Posterior vena cava (tissue), 2 donors: ENCODE measurements at places on chromosomes 2 and 18. TPM values are rescaled to one million over a fixed set of nuclear protein-coding genes. Genes with fewer than 3 reads are reported as not detected.

The AMER3 gene
- not detected for total RNA-seq

The TMEM169 gene
- total RNA-seq = 0.51 TPM

The ZC3H15 gene
- 54.3 TPM for total RNA-seq

The FOXD4L1 gene
- not detected for total RNA-seq

The CFC1 gene
- not detected for total RNA-seq

The C2orf78 gene
- not detected for total RNA-seq

The PHOSPHO2 gene
- 3.8 TPM for total RNA-seq

The GAREM2 gene
- 6.9 TPM for total RNA-seq

The EMX1 gene
- not detected for total RNA-seq

The RAB17 gene
- 2.0 TPM for total RNA-seq

The DNAH6 gene
- total RNA-seq = 0.46 TPM

The KIF5C gene
- total RNA-seq = 0.95 TPM

The PMS1 gene
- total RNA-seq = 20.1 TPM

The IL36RN gene
- total RNA-seq = not detected

The GPR35 gene
- total RNA-seq = 1.8 TPM

The GAL3ST2 gene
- total RNA-seq = not detected

The ARHGAP25 gene
- 10.7 TPM for total RNA-seq

The IHH gene
- total RNA-seq = not detected

The SESTD1 gene
- total RNA-seq = 163 TPM

The ACVR1C gene
- total RNA-seq = 0.52 TPM

The ARHGEF4 gene
- total RNA-seq = 14.7 TPM

The IL1RN gene
- 1.7 TPM for total RNA-seq

The HAAO gene
- 5.1 TPM for total RNA-seq
